AG09309 (cell line): ENCODE measurements at places on chromosomes 3 and 15.

- DNase-seq: no peak
Measured at GRCh38 chr3:29868543-29869101, 587.8 kb downstream of the RBMS3 start.

DNA sequence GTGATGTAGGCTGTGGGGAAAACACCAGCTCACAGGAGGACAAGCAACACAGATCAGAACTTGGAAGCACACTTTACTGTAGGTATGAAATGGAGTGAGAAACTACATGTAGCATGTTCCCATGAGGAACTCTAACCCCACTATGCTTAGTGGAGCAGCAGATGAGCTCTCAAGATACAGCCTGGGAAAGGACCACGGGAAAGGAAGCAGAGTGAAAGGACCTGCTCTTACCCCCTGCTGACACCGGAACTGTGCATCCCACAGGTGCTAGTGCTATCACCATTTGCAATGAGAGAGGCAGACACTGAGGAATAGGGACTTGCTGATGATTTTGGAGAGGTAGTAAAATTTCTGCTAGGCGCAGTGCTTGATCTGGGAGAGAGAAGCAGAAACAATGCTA is 28.6 kb downstream of the USP4 start:
- DNase-seq: no peak

DNA sequence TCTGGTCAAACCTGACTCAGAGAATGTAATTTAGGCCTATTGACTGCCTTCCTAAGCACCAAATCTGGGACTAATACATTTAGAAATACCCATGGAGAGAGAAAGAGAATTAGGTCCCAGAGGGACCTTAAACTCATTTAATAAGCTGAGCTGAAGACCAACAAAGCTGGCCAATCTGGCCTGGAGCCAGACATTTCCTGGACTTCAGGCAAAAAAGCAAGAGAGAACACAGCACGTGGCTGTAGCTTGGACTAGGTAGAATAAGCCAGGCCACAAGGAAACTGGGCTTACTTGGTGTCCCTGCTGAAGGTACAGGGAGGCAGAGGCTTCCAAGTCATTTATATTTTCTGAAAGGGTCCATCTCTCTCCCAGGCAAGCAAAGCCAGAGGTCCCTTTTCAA is 88.1 kb downstream of the RTP4 start:
- peak; percentile 8 for DNase-seq

GRCh38 chr3:30271781-30272180 is 334.6 kb upstream of the TGFBR2 start:
- DNase-seq: no peak

DNA sequence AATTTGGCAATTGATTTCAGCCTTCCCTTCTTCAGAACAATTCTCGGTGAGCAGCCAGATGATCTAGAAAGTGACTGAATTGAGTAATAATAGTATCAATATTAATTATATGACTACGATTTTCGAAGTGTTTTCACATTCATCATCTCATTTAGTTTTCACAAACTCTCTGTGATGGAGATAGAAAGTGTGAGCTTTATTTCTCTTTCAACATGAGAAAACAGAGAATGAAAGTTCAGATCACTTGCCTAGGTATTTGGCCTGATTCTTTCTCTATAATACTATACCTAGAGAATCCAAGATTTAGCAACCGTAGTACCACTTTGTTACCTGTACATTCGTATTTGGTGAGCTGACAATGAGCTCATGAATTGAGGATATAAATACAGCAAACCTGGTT is 739.2 kb upstream of the NR2F2 start:
- DNase-seq: no peak

GRCh38 chr3:109081746-109082510 is 36.0 kb downstream of the MORC1 start:
- DNase-seq: no peak
